ENCODE measurements at places on chromosomes 1 and 21.

DNA sequence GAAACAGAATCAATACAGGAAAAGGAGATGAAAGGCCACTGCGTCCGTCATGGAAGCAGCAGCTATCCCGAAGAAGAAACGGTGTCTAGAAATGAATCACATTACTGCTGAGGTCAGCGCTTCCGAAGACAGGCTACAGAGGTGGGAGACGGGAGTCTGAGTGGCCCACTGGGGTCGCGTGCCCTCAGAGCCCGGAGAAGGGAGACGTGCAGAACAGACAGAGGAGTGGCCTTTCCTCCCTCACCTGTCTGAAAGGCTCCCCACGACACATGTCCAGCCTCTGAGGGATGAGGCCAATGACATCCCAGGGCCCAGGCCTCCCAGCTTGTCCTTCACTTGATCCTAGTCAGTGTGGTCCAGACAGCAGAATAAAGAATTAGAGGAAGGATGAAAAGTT lies 35.9 kb downstream of the VPS26C start:
- no peak for DNase-seq

- DNase-seq = no peak
Observed at GRCh38 chr1:9822897-9823692, 670 bp downstream of the CLSTN1 start.

DNA sequence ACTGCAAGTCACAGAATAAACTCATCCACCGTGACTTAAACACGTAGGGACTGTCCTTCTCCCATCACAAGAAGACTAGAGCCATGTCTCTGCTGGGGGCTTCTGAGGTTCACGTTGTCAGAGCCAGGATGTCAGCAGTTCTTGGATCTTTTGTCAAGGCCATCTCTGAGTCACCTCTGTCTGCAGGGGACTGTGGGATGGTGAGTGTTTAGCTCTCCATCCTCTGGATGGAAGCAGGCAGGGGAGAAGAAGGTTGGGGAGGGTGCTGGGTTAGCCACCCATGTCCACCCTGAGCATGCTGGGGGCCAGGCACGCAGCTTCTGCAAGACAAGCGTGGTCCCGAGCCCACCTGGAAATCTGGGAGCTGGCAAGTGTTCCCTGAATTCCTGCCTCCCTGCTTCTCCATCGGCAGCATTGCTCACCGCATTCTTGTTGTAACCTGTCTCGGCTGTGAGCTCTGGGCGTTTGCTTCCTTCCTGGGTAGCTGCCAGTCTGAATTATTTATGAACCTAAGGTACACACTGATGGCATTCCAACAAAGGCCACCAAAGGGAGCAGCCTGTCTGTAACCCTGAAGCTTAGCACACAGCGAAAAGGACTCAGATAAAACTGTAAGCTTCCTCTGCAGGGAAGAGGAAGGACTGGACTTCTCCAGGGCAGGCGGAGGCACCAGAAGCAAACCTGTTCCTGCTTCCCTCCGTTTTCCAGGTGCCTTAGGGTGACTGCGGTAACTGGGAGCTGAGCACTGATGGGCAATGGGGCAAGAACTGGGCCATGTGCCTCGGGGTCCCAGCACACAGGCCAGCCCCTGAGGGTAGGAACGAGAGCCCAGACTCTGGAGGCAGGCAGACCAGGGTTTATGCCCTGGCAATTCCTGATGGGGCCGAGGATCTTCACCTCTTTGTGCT lies 88.6 kb downstream of the RIPK4 start:
- DNase-seq = no peak

DNA sequence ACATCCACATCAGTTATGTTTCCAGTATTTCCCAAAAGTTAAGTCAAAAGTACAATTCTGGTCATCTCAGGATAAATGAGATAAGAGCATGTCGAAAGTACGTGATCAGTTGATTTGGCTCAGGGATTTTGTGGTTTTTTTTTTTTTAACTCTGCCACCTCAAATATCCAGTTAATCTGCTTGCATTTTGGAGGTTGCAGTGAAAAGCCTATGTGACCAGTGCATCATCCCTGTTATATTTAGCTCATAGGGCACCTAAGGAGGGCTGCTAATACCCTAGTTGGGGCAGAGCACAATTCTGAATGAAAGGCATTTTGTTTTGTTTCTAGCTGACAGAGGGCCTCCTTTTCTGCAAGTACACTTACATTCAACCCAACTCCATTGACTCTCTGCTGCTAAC lies 31.7 kb upstream of the RGS16 start:
- no peak for DNase-seq

DNA sequence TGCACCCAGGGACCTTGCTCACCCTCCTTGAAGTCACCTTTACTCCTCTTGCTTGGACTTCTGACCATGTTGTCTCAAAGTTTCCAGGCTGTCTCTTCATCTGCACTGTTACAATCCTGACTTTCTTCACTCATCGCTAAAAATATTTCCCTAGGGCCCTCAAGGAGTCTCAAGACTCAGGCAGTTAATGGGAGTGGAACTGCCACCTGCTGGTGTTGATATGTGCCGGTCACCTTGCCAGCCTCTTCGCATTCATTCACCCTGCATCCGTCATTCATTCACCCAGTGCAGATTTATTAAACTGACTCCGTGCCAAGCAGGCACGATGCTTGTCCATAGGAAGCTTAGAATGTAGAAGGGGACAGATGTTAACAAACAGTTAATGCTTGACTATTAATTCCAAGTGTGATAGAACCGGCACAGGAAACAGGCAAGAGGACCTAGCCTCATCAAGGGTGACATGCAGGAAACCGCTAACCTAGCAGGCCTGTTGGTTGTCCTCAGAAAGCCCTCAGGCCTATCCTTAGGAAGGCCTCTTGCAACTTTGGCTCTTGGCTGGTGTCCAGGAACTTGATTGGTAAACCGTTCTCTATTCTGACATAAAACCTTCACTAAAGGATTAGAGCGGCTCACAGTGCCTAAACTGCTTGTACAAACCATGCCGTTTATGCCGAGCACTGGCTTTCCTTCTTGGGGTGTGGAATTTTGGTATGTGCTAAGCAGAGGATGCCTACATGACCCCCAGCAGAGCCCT lies 342.2 kb downstream of the CAMTA1 start:
- no peak for DNase-seq

GRCh38 chr1:30697571-30698376 lies 25.6 kb downstream of the MATN1 start:
- DNase-seq = peak; percentile 20

DNA sequence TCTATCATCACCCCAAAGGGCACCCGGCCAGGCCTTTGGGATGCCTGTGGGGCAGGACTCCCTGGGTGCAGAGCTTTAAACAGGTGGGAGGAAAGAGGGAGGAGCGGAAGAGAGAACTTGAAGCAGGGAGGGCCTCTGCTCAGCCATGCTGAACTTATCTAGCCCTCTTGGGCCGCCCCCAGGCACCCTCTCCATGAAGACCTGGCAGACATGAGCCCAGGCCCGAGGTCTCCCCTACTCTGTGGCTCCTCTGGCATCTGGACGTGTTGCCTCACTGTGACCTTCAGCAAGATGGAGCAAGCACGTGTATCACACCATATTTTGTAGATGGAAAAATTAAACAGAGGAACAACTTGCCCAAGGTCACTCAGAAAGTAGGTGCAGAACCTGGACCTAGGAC lies 711.4 kb downstream of the MATN1 start:
- no peak for DNase-seq

- DNase-seq = no peak
Observed at GRCh38 chr1:788835-789234, 102.4 kb upstream of the OR4F16 start.

GRCh38 chr1:232877365-232878028 lies 72.3 kb downstream of the MAP10 start:
- no peak for DNase-seq

DNA sequence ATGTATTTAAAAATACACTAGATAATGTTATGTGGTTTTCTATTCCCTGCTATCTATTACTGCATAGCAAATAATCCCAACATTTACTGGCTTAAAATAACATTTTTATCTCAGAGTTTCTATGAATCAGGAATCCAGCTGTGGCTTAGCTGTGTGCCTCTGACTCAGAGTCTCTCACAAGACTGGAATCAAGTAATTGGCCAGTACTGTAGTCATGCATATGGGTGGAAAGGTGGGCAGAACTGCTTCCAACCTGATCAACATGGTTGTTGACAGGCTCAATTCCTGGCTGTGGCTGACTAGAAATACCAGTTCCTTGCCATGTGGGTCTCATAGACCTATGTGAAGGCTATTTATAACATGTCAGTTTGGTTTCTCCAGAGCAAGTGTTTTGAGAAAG lies 131.8 kb downstream of the PDE4B start:
- DNase-seq = no peak

- DNase-seq = no peak
Observed at GRCh38 chr1:222618880-222619596, 1.1 kb downstream of the MIA3 start.

GRCh38 chr1:20678599-20678998 lies 17.4 kb upstream of the DDOST start:
- no peak for DNase-seq

GRCh38 chr21:37631319-37632117 lies 264.9 kb downstream of the DYRK1A start:
- no peak for DNase-seq

GRCh38 chr1:165858364-165858823 lies 31.0 kb downstream of the UCK2 start:
- DNase-seq = no peak

DNA sequence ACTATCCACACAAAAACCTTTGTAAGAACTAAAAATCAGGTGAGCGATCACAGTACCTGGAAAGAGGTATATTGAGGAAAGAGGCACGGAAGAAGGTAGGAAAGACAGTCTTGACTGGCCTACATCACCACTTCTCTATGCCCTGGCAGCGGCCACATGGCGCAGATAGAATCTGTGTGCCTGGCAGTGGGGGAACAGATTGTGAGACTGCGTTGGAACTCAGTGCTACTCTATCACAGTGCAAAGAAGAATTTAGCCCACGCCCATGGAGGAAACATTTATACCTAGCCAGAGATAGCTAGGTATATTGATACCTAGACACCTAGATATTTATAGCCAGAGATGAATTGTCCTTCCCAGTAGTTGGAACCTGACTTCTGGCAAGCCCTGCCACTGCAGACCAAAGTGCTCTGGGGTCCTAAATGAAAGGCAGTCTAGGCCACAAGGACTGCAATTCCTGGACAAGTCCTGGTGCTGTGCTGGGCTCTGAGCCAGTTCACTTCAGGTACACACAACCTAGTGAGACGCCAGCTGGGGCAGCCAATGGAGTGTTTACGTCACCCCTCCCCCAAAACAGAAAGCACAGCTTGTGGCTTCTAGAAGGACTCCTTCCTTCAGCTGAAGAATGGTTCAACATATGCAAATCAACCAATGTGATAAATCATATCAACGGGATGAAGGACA lies 51.9 kb downstream of the DHX9 start:
- DNase-seq = no peak

GRCh38 chr21:28916150-28916893 lies 76.4 kb downstream of the LTN1 start:
- peak; percentile 8 for DNase-seq

- peak; percentile 47 for DNase-seq
Observed at GRCh38 chr1:171366085-171366484, 52.1 kb downstream of the FMO4 start.

- DNase-seq = no peak
Observed at GRCh38 chr1:185069202-185069772, 23.9 kb downstream of the RNF2 start.

GRCh38 chr1:201954263-201955008 lies 867 bp upstream of the TIMM17A start:
- no peak for DNase-seq
